Substantia nigra (tissue), 51 donors: ENCODE measurements at places on chromosomes 2 and 18.

GRCh38 chr2:158460632-158461297, 4.0 kb downstream of the PKP4 start:
- DNase-seq: no peak

DNA sequence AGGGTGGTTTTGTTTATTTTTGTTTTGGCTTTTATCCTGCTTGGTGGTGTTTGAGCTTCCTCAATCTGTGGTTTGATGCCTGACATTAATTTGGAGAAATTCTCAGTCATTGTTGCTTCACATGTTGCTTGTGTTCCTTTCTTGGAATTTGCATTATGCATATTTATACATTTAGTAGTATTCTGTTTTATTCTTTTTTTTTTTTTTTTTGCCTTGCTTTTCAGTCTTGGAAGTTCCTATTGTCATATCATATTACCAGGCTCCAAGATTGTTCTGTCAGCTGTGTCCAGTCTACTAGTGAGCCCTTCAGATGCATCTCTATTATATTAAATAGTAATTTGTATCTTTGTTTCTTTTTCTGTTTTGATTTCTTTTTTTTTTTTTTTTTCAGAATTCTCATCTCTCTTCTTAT, 77.0 kb downstream of the EPC2 start:
- no peak for DNase-seq

- DNase-seq: no peak
Observed at GRCh38 chr18:68784071-68784470, 13.8 kb upstream of the CCDC102B start.

- no peak for DNase-seq
Observed at GRCh38 chr2:216163518-216163917, 54.4 kb downstream of the XRCC5 start.

GRCh38 chr2:238098901-238099713, 1.0 kb upstream of the ESPNL start:
- no peak for DNase-seq

GRCh38 chr2:161146209-161146775, 13.9 kb upstream of the TANK start:
- no peak for DNase-seq

GRCh38 chr2:162381851-162382250, 37.9 kb downstream of the GCA start:
- DNase-seq: no peak

- DNase-seq: no peak
Observed at GRCh38 chr2:167599219-167599618, 648.2 kb downstream of the STK39 start.

- no peak for DNase-seq
Observed at GRCh38 chr2:178514664-178515063, 34.4 kb downstream of the PLEKHA3 start.

DNA sequence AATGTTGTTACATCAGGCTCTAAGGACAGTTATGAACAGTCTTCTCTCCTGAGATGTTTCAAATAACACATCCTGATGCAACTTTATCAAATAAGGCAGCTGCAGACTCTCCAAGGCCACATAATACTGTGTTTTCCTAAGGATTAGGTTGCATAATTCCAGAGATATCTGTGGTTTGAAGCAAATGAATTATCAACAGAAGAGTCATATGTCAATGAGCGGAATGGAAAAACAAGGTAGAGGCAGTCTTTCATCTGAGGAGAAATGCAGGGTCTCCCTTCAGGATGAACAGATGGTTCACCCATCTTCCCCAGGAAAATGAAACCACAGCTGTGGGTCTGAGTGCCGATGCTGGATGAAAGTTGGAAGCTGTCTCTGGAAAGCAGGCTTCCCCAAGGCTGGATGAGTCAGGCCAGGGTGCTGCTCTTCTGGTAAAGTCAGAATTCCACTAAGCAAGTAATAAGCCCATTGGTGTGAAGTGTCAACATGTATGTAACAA, 22.2 kb downstream of the LYG1 start:
- DNase-seq: no peak

- no peak for DNase-seq
Observed at GRCh38 chr2:159926695-159927094, 128.7 kb upstream of the CD302 start.
